ENCODE measurements at places on chromosomes 13 and 19. TPM values are rescaled to one million over a fixed set of nuclear protein-coding genes. Genes with fewer than 3 reads are reported as not detected.

The LIN37 gene
- total RNA-seq = 9.3 TPM

The PEG3 gene
- not detected for total RNA-seq

The EBI3 gene
- 43.3 TPM for total RNA-seq

The ZMYM5 gene
- 14.2 TPM for total RNA-seq

The TNFRSF19 gene
- not detected for total RNA-seq

The LNX2 gene
- total RNA-seq = 4.5 TPM

The THAP8 gene
- 1.6 TPM for total RNA-seq

GRCh38 chr19:43738780-43739211 is 16.0 kb downstream of the SMG9 start:
- peaks cover 30% of the 10 kb centered on the region for H3K4me1 ChIP-seq
- no peaks in the 10 kb centered on the region for H3K27me3 ChIP-seq

DNA sequence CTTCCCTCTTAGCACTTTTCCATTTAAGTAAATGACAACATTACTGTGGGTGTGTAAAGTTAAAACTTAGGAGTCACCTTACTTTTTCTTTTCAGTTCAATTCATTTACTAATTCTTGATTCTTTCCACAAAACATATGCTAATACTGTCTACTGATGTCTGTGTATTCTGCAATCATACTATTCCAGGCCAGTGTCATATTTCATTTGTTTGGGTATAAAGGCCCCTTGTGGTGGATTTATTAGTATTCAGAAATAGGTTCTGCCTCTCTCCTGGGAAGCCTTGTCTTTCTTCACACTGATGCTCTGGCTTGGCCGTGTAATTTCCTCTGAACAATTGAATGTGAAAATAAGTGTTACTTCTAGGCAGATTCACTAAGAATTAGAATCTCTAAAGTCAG is 621.9 kb upstream of the SPRY2 start:
- DNase-seq = no peak
- H3K27ac ChIP-seq = no peak overlapping the region
- H3K36me3 ChIP-seq = no peaks in the 10 kb centered on the region
- H3K4me1 ChIP-seq = no peaks in the 10 kb centered on the region

GRCh38 chr13:25958986-25959385 is 92.8 kb downstream of the SHISA2 start:
- H3K4me3 ChIP-seq = no peak overlapping the region
- peaks cover 21% of the 10 kb centered on the region for H3K36me3 ChIP-seq
- no peak overlapping the region for H3K27ac ChIP-seq
- H3K4me1 ChIP-seq = peaks cover 26% of the 10 kb centered on the region
- DNase-seq = no peak
- H3K27me3 ChIP-seq = no peaks in the 10 kb centered on the region

DNA sequence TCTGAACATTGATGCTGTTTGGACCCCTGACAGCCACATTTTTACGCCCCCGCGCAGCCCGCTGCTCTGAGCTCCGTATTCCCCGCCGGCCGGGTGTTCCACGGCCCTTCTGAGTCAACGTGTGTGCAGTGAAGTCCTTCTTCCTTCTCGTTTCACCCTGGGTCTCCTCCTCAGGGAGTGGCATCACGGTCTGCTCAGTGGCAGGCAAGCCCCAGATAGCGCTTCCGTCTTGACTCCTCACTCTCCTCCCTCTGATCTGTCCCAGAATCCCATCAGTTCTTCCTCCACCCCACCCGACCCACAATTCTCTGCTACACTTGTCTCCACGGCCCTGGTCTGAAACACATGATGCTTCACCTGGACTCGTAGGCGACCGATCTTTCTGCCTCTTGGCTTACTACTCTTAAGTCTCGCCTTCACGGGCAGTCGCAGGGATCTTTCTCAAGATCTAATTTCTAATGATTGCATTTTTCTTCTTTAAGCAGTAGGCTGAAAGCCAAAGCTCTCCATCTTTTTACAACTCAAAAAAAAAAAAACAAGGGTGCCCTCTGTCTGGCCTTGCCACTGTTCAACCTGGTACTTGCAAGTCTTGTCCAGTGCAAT is 33.9 kb downstream of the CCNE1 start:
- H3K27me3 ChIP-seq = peaks cover 4% of the 10 kb centered on the region
- H3K4me3 ChIP-seq = peak overlapping the region; percentile 84
- no peak for DNase-seq
- H3K4me1 ChIP-seq = peaks cover 30% of the 10 kb centered on the region
- no peaks in the 10 kb centered on the region for H3K36me3 ChIP-seq

DNA sequence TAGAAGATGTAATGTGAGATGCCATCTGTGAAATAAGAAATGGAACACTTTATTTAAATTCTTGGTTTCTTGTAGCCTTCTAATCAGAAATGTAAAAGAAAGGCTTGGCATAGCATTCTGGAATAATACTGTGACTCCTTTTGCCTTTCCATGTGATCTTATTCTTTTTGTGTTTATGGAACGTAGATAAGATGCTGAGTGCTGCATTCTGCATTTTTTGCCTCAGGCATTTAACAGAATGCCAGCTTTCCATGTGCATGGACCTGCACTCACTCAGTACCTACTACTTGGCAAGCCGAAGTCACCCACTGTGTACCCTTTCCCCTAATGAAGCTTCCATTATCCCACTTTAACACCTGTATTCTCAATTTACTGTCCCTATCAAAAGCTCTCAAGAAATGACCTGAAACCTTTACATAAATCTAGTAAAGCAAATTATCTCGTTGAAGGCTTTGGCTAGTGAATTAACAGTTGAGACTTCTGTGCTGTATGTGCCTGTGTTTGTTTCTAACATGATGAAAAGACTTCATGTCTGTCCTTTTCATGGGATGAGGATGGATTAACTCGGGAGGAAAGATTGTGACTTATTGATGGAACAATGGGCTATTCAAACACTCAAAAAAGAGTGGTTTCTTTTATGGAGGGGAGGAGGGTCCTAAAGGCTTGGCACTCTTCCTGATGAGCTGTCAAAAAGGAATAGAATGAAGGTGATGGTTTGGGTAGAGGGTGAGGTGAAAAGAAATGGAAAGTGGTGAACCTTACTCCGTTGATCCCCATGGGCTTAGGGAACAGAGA is 44.7 kb upstream of the FRY start:
- H3K27ac ChIP-seq = no peak overlapping the region
- peaks cover 4% of the 10 kb centered on the region for H3K27me3 ChIP-seq
- no peak for DNase-seq
- H3K4me1 ChIP-seq = no peaks in the 10 kb centered on the region
- H3K4me3 ChIP-seq = no peak overlapping the region

- DNase-seq = no peak
- no peak overlapping the region for H3K4me3 ChIP-seq
- H3K36me3 ChIP-seq = no peaks in the 10 kb centered on the region
- H3K4me1 ChIP-seq = no peaks in the 10 kb centered on the region
- no peak overlapping the region for H3K27ac ChIP-seq
These were observed 16.9 kb downstream of the MCF2L start for GRCh38 chr13:112985803-112986408.

GRCh38 chr19:35068941-35069634 is 27.6 kb downstream of the HPN start:
- peaks cover 10% of the 10 kb centered on the region for H3K4me1 ChIP-seq
- no peak overlapping the region for H3K27ac ChIP-seq
- DNase-seq = no peak
- peaks cover 6% of the 10 kb centered on the region for H3K27me3 ChIP-seq

DNA sequence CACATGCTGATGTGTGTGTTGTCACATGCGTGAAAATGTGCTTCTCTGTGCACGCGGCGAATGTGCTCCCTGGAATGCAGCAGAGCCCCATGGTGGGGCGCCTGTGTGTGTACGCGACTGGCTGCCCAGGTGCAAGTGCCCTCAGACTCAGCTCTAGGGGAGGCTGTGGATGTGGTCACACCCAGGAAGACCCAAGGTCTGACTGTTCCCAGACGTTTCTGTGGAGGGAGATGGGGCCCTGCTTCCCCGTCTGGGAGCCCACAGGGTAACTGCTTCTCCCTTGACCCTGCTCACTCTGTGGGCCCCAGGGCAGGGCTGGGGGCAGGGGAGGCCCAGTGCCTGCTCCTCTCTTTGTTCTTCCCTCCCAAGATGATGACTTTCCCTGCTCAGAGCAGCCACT is 7.9 kb upstream of the UQCR11 start:
- no peaks in the 10 kb centered on the region for H3K27me3 ChIP-seq
- H3K4me3 ChIP-seq = no peak overlapping the region
- peaks cover 23% of the 10 kb centered on the region for H3K4me1 ChIP-seq
